Fibroblast of the conjunctiva (primary cell): ENCODE measurements at places on chromosomes 12 and 14.

- DNase-seq: peak; percentile 56
Measured at GRCh38 chr12:57896434-57897201, 44.7 kb upstream of the ATP23 start.

DNA sequence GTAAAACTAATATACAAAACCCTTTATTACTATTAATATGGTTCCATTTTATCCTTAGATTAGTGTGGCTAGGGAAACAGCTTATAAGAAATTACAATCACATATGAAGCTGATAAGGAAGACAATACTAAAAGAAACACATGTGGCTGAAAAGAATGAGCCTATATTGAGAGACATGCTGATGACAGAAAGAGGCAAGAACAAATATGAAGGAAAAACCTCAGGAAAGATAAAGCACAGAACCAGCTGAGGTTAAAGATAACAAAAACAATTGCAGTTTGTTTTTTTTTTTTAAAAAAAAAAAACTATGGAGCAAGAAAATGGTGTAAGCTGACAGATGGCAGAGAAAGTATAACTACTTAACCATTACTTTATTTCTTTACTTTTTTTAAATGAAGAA lies 69.2 kb upstream of the OSBPL8 start:
- no peak for DNase-seq

- DNase-seq: no peak
Measured at GRCh38 chr14:39447175-39447661, 15.0 kb upstream of the FBXO33 start.

DNA sequence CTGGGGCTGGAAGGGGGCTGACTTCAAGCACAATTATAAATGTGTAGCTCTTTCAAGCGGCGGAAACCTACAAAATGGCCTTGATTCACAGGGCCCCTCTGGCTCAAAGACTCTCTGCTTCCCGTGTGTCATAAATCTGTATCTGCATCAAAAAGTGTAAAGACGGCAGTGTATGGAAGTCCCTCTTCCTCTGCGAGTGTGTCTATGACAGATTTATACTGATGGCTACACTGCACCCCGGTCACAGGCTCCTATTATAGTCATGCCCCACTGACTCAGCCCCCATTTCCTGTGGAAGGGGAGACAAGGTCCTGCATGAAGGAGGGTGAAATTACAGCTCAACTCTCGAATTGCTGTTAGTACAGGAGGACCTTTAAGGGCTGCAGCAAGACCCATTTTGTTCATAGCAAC lies 68.6 kb downstream of the HMGA2 start:
- no peak for DNase-seq

- no peak for DNase-seq
Measured at GRCh38 chr12:2378835-2379330, 326.1 kb downstream of the CACNA1C start.

DNA sequence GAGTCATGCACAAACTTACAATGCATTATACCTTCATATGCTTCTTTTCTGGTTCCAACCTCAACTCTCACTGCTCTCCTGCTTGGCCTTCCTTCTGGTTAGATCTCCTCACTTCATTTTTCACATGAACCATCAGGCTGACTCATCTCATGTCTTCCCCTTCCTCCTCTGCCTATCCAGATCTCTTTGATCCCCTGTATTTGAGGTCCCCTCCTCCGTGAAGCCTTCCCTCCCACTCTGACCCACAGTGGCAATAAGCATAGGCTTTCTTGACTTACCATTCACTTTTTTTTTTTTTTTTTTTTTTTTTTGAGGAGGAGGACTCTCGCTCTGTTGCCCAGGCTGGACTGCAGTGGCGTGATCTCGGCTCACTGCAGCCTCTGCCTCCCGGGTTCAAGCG lies 14.7 kb upstream of the ASIC1 start:
- no peak for DNase-seq

DNA sequence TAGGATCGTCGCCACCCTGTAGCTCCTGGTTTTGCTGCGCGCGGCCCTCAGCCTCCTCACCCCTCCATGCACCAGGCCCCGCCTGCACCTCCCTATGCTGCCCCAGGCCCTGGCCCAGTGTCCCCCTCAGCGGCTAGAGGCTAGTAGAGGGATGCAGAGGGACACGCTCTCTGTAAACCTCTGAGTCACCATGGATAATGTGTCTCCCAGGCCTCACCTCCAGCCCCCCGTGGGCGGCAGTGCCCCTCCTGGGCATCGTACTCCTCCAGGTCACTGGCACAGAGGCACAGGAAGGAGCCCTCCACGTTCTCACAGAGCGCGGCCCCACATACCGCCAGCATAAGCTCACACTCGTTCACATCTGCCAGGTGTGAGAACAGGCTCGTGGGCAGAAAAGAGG lies 12.3 kb downstream of the ISCA2 start:
- DNase-seq: no peak

DNA sequence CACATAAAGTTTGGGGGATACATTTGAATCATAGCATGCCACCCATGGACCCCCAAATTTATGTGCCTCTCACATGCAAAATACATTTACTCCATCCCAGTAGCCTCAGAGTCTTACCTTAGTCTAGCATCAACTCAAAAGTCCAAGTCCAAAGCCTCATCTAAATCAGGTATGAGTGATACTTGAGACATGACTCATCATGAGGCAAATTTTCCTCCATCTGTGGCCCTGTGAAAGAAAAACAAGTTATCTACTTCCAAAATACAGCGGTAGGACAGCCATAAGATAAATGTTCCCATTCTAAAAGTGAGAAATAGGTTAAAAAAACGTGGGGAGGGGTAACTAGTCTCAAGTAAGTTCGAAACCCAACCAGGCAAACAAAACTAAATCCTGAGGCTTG lies 444.2 kb downstream of the SNAPC1 start:
- DNase-seq: no peak

- DNase-seq: no peak
Measured at GRCh38 chr12:15801770-15802744, 12.9 kb upstream of the EPS8 start.

GRCh38 chr12:84157170-84157569 lies 755.4 kb downstream of the SLC6A15 start:
- DNase-seq: no peak

DNA sequence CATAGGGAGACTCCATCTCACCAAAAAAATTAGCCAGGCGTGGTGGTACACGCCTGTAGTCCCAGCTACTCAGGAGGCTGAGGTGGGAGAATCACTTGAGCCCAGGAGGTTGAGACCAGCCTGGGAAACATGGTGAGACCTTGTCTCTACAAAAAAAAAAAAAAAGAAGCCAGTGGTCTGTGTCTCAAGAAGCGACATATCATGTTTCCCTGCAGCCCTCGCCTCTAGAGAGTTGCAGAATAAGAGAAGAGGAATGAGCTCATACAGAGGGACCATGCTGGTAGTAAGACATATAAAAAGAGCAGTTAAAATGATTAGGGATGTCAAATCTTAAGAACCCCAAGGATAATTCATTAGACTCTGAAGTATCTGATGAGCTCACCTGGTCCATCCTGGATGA lies 39.4 kb upstream of the BICDL1 start:
- no peak for DNase-seq

GRCh38 chr12:44317651-44318126 lies 481.8 kb downstream of the TMEM117 start:
- peak; percentile 31 for DNase-seq

DNA sequence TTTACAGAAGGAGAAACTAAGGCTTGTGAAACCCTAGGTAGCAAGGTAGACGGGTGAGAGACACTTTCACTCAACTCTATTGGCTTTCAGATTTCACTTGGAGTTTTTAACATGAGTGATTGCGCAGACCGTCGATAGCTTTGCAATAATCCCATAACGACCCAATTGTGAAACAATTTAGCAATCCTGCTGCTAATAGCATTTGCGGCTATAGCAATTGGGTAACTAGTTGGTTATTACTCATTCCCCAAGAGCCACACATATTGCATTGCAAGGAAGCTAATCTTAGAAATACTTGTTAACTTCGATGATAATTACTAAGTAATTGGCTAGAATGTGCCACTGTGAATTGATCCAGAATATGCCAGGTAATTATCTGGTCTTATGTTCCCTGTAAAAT lies 159.9 kb upstream of the NOS1 start:
- DNase-seq: no peak

- no peak for DNase-seq
Measured at GRCh38 chr14:94599656-94600004, 12.6 kb upstream of the SERPINA3 start.

GRCh38 chr12:31235868-31236395 lies 90.0 kb downstream of the SINHCAF start:
- no peak for DNase-seq

DNA sequence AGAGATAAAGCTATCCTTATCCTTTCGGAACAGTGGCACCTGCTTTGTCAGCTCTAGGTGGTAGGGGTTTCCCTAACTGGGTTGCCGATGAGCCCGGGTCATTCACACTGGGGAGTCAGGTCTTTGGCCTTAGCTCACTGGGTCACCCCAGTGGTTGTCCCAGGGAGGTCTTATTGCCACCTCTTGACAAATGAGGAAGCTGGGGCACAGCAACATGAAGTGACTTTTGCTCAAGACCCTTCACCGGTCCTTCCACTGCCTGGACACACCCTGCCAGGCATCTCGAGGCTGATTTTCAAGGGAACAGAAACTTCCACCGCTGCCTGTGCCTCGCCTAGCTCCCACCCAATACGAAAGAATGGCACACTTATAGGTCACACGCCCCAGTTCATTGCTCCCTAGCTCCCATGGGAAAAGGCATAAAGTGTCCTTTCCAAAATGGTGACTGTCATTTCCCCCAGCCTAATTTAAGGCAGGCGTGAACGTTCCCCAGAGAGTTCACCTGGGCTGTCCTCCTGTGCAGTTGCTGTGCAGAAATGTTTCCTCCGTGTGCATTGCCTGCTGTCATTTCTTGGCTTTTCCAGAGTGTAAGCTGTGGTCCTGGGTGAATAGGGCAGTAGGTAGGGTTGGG lies 156.1 kb upstream of the CCND2 start:
- DNase-seq: no peak

- DNase-seq: no peak
Measured at GRCh38 chr12:84730561-84731162, 181.9 kb downstream of the SLC6A15 start.
